ENCODE measurements at places on chromosomes 2 and 18.
A peak's percentile ranks its signal among the peaks of the same experiment; 100 is the strongest.

- DNase-seq = peak; percentile 53
Measured at GRCh38 chr2:222813177-222813843, 47.5 kb upstream of the ACSL3 start.

GRCh38 chr2:38148501-38148900 lies 72.5 kb upstream of the CYP1B1 start:
- DNase-seq = peak; percentile 71

- DNase-seq = no peak
Measured at GRCh38 chr2:152354909-152355308, 19.9 kb downstream of the FMNL2 start.

DNA sequence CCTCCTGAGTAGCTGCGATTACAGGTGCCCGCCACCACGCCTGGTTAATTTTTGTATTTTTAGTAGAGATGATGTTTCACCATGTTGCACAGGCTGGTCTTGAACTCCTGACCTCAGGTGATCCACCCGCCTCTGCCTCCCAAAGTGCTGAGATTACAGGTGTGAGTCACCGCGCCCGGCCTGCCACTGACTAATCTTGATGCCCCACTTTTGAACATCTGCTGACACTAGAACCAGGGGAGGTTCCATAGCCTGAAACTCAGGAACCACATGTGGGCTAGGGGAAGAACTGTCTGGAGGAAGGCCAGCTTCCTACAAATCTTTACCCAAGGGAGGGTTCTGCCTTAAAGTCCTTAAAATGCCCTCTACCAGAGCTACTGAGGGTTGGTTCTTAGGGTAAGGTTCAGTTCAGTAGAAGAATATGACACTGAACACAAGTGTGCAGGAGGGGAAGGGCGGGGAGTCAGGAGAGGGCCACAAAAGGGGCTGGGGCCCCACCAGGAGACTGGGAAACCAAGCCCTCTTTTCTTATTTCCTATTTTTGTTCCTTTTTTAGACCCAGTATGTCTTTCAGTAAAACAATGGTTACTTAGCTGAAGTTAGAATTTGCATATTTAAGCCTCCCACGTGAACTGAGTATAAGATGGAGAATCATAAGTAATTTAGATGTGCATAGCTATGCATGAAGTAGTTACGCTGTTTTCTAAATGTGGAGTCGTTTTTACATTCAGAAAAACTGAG lies 6.3 kb upstream of the RAB31 start:
- DNase-seq = peak; percentile 9

GRCh38 chr2:204183608-204184007 lies 247.0 kb downstream of the ICOS start:
- no peak for DNase-seq

- peak; percentile 77 for DNase-seq
Measured at GRCh38 chr2:43075811-43076585, 150.4 kb downstream of the ZFP36L2 start.

- DNase-seq = no peak
Measured at GRCh38 chr2:20128506-20129330, 77.3 kb upstream of the LAPTM4A start.

- DNase-seq = peak; percentile 76
Measured at GRCh38 chr18:596288-596881, 403 bp upstream of the CLUL1 start.

GRCh38 chr2:40352041-40352702 lies 99.7 kb downstream of the SLC8A1 start:
- no peak for DNase-seq

DNA sequence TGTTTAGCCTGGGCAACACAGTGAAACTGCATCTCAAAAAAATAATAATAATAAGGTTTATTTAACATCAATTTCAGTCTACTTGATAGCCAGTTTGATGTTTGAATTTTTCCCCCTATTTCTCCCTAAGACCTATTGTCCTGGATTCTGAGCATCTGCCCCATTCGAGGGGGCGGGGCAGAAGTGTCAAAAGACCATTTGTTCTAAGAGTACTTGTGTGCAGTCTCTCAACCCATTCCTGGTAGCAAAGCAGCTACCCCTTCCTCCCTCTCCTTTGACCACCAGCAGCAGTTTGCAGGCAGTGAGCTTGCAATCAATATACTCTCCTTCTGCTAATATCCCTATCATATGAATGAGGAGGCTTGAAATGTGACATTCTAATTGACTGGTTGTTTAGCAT lies 71.9 kb downstream of the VWC2L start:
- no peak for DNase-seq

DNA sequence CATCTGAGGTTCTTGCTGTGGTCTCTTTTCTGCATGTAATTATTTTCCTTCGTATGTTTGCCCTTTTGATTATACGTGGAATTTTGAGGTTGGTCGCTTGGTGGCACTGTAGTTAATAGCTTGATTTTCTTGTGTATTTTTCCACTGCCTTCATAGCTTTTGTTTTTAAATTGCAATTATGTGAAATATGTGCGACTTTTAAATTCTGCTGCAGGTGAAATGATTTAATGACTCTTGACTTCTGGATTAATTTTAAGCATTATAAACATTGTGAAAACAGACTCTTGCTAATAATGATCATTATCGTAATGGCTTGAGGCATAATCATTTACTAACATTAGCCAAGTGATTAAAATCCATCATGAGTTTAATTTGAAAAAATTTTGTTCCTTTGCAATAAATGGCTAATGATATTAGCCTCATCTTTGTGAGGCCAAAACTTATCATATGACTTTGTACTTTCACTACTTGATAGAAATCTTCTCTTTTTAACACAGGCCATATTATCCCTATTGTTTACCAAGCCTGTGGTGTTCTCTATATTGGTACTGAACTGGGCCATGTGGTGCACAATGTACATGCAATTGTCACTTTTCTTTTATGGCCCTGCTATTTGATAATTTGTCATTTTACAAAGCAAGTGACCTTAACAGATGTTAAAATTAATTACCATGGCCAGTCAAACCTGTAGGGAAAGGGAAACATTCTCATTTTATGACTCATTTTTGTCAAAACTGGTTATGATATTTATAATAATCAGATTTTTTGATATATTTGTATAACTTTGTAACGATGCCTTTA lies 62.8 kb upstream of the NEUROD1 start:
- DNase-seq = peak; percentile 72

- DNase-seq = no peak
Measured at GRCh38 chr2:230085201-230085600, 16.5 kb upstream of the SLC16A14 start.

DNA sequence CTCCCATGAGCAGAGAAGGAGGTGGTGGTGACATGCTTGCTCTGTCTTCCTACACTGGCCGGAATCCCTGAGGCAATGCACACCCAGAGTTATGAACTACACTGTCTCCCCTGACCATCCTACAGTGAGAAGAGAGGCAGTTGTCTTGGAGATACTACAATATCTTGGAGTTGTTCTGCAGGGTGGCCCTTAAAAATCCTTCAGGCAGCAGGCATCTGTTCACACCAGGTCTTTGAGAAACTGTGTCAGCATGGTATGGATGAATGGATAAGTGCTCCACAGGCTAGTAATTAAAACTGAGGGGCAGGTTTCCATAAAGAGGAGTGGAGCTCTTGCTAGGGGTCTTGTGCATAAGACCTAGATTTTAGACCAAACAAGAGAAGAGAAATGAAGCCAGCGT lies 223.7 kb upstream of the COPS8 start:
- no peak for DNase-seq

DNA sequence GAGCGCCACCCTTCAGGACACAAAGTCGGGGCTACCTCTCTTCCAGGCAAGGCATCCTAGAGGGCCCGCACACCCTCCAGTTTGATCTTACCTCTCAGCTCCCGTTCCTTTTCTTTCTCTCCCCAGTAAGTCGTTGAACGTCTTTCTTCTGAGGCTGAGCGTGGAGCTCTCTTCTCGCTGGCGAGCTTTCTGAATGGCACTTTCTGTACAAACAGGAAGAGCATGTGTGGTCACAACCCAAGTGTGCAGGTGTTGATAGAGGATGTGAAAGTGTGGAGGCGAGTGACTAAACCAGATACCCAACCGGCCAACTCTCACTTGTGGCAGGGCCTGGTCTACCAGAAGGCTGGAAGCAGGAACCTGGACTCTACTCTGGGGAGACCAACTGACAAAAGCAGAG lies at the start of gene AFF3:
AFF3 (minus strand) TSS at position 198 of the 400 bp plus-strand sequence. CDS start 38,136 bp downstream, outside the sequence.
- no peak for DNase-seq

DNA sequence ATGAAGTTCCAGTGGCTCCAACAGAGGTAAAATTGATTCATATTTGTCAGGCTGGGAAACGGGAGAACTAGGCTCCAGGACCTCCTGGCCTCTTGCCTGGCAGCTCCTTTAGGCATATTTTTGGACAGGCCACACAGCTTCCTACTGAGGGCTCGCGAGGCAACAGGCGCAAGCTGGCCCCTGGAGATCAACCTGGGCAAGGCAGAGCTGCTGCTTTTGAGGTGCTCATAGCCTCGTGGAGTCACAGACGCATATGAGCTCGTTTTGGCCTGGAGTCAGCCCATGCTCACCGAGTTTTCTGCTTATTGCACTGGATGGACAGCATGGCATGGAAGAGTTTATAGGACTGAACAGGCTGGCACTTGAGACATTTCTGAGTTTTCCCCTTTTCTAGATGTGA lies 97.7 kb downstream of the CAPN13 start:
- no peak for DNase-seq

- no peak for DNase-seq
Measured at GRCh38 chr2:86140969-86141392, 34.9 kb downstream of the PTCD3 start.

DNA sequence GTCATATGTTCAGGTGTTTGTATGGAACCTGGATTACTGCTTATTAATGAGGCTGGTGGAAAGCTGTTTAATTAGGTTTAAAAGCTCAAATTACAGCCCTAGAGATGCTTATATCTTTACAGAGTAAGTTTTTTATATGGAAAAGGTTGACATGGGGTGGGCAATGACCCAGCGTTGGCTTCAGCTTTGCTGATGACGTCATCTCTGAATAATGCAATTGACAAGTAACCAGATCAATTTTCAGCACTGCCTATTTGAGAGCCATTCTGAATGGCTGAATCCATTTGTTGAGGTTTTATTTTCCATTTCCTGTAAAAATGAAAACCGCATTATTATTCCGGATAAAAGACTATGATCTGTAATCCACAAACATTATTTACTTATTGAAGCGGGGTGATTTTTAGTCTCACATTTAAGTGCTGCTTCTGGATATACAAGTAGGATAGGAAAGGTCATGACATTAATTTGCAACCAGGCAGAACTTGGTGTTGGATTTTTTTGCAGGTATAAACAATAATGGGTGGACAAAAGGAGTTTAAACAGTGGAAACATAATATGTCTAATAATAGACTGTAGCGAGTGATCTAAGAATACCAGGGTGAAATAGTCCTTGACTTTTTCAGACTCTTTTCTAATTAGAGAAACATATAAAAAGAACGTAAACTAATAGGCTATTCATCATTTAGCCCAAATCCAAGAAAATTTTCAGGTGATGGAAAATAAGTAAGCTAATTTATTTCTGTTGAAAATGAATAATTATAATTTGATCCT lies 2.7 kb downstream of the PPP1R1C start:
- DNase-seq = no peak
